ENCODE measurements at places on chromosomes 16 and 17.

DNA sequence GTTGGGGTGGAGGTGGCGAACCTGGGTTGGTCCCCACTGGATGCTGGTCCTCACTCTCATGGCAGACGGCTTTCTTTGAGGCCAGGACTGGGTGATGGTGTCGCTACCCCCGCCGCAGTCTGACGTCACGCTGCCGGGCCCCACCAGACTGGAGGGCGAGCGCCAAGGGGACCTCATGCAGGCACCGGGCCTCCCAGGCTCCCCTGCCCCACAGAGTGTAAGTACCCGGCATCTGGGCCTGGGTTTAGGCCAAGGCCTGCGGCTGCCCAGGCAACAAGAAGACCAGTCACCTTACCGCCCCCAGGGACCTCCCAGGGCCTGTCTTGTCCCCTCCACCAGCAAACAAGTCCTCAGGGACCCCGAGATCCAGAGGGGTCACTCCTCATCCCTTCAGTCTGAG is 17.7 kb downstream of the FOXN1 start:
- DNase-seq = no peak

- no peak for DNase-seq
Observed at GRCh38 chr16:80441935-80442334, 98.9 kb upstream of the DYNLRB2 start.

- DNase-seq = no peak
Observed at GRCh38 chr17:43952351-43952723, 1.4 kb downstream of the PYY start.

- DNase-seq = no peak
Observed at GRCh38 chr16:8864480-8865110, 4.2 kb downstream of the CARHSP1 start.

DNA sequence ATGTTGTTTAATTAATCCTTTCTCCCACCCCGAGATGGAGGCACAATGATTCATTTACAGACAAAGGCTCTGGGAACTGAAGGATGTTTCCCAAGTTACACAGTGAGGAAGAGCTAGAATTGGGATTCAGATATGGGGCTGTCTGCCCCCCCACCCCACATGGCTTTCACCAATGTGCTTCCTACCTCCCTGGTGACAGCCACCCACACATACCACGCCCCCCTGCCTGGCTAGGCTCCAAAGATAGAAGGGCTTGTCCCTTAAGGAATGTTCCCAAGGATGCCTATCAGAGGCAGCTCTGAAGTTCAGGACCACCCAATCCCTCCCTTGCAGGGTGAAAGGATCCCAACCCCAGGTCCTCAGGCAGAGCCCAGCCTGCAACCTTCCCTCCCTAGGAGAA is 32.9 kb downstream of the CFAP20 start:
- DNase-seq = no peak

- DNase-seq = no peak
Observed at GRCh38 chr16:75326333-75326732, 74.9 kb upstream of the BCAR1 start.

- no peak for DNase-seq
Observed at GRCh38 chr17:4950075-4950745, 709 bp upstream of the ENO3 start.

- peak; percentile 8 for DNase-seq
Observed at GRCh38 chr17:48002916-48003416, 32.1 kb downstream of the CDK5RAP3 start.

DNA sequence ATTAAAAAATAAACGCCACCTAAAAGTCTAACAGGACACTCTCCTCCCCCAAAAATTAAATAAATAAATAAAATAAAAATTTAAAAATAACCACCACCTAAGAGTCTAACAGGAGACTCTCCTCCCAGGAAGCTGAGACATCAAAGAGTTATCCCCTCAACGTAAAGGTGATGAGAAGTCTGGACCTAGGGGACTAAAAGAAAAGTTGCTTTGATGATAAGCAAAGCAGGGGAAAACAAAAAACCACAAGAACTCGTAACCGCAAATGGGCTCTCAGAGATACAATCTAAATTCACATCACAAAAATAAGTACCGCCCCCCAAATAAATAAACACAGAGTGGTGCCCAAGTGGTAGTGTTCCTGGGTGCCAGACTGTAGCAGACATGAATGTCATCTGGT is 412.2 kb downstream of the ZFHX3 start:
- no peak for DNase-seq

- no peak for DNase-seq
Observed at GRCh38 chr16:20916289-20916688, 15.7 kb downstream of the LYRM1 start.

DNA sequence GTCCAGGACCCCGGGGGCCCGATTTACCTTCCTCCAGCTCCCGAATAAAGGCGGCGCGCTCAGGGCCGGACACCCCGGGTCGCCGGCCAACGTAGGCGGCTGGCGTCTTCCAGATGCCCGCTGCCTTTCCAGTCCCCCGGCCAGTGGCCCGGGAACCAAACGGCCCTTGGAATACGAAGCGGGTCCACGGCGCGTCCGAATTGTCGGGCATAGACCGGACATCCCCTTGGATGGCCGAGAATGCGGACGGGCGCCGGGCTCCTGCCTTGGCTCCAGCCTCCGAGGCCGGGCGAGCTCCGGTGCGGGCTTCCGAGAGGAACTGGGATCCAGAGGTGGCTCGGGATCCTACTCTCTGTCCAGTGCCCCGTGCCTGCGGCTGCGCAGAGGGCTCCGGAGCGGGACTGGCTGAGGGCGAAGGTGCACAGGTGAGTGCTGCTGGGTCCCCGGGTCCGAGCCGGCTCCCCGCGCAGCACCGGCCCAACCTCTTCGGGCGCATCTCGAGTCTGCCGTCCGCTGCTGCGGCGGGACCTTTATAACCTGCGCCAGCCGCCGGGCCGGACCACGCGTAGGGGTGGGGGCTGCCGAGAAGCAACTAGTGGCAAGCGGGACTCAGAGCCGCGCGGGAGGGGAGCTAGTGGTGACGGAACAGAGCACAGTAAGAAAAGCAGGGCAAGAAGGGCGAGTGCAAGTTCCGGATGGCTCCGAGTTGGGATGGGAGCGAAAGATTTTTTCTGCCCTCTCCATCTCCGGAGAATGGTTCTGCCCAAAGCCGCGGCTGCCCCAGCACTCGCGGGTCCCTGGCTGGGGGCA is at the start of gene HAP1:
Gene HAP1, minus strand, starts transcription at position 505 of the 810 bp plus-strand sequence. Its CDS starts 9 bp downstream, at position 496.
- no peak for DNase-seq

GRCh38 chr17:6365200-6365943 is 69.5 kb downstream of the AIPL1 start:
- peak; percentile 55 for DNase-seq

DNA sequence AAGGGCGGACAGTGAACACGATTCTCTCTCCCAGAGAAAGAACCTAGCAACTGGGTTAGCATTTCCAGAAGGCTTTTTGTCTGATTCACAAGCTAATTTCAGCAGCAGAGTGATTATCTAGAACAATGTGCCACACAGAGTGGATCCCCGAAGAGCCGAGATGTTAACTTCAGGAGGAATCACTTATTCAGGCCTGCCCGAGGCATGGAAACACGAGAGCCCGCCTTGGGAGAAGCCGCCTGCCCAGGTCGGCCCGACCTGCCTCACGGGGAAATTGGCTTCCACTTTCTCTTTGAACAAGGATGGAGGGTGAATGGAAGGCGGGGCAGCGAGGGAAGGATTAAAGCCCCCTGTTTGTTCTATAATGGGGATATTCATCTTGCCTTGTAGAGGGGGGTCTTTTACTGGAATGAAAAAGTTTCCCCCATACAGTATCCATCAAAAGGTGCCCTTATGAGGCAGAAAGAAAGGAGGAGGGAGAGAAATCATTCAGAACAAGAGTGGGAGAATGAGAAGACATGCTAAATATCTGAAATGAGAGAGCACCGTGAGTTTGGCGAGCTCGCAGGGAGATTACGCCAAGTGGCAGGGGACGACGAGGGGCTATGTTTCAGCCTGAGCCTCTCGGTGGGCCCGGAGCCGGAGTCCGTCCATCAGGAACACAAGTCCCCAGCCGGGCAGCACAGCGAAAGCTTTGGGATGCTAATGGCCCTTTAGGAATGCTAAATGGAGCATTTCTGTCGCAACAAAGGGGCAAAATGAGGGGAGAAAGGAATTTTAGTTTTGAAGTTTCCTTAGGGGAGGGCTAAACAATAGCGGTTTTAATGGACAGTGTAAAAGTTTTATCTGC is 33.0 kb downstream of the NTN1 start:
- DNase-seq = no peak

GRCh38 chr17:35154196-35155165 is 6.9 kb downstream of the UNC45B start:
- no peak for DNase-seq

DNA sequence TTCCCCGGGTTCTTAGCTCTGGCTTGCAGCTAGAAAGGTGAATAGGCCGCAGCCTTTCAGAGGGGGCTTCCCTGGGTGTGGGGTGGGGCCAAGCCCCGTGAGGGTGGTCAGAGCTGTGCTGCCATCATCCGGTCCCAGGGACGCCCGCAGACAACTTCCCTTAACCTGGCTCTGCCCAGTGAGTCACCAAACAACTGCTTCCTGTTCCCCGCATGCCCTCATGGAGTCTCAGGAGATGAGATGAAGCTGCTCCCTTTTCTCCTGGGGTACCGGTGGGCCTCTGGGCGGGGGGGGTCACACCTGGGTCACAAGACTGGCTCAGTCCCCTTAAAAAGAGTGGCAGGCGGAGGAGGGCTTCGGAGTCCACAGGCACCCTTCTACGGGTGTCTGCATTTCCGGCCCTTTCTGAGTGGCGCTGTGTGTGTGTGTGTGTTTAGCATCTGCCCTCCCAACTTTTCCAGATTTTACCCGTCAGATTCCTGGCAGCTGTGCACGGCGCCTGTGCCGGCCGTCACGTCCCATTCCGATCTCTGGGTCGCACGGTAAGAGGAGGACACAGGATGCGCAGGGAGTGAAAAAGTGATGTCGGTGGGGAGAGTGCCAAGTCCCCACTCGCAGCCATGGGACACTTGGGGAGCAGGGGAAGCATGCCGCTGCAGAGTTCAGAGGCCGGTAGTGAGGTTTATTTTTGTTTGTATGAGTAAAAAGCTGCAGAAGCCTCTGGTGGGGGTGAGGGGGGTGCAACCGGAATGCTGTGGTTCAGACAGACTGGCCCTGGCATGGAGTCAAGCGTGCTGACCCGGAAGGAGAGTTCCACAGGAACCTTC is 16.8 kb downstream of the HIC1 start:
- DNase-seq = no peak

GRCh38 chr17:80969030-80969673 is 22.5 kb upstream of the CHMP6 start:
- DNase-seq = no peak

DNA sequence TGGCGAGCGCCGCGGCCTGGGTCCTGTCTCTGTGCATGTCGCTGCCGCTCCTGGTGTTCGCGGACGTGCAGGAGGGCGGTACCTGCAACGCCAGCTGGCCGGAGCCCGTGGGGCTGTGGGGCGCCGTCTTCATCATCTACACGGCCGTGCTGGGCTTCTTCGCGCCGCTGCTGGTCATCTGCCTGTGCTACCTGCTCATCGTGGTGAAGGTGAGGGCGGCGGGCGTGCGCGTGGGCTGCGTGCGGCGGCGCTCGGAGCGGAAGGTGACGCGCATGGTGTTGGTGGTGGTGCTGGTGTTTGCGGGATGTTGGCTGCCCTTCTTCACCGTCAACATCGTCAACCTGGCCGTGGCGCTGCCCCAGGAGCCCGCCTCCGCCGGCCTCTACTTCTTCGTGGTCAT is 6.8 kb downstream of the SSTR5 start:
- DNase-seq = no peak

- DNase-seq = no peak
Observed at GRCh38 chr17:43755389-43755875, 3.2 kb downstream of the SOST start.

DNA sequence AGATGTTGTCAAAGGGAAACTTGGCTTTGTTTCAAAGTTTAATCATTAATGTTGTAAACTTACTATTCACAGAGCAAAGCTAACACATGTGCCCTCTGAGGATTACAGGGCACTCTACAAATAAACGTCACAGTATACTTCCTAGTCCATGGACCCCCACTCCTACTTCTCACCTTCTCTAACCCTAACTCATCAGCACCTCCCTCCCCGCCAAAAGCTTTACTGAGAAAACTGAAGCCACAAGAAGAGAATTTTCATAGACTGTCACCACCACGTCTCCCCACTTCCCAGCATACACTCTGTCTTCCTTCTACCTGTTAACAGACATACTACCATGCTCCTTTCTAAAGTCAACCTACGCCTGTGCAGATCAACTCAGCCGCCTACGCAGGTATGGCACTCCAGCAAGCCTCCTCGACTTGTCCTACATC is 29.0 kb downstream of the HELZ start:
- no peak for DNase-seq

- DNase-seq = peak; percentile 46
Observed at GRCh38 chr17:18974407-18975149, 22.6 kb downstream of the SLC5A10 start.

DNA sequence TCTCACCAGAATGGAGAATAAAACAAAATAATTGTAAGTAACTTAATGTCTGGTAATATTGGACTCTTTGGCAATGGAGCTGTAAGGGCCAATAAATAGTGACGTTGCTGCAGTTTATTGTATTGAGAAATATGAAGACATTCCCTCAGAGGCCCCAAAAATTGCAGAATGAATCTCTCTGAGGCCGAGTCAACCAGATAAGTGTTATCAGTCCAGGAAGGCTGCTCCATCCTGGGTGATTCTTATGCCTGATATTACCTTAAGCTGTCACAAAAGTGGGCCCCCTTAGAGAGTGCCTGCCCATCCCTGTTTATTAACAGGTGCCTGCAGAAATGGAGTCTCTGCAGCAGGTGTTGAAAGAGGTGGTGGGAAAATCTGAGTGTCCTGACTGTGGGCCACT is 219.2 kb downstream of the HS3ST4 start:
- no peak for DNase-seq

DNA sequence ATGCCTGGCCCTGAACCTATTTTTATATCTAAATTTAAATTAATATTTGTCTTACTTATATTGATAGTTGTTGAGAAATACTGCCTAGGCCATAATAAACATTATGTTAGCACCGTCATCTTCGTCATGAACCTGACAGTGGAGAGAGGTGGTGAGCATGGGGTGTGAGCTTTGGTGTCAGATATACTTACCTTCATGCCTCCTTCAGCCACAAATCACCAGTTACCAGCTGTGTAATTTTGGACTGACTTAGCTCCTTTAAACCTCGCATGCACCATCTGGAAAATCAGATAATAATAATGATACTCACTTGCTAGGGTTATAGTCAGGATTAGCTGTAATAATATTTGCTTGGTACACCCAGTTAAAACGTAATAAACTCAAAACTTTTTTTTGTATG is 35.0 kb downstream of the SNX29 start:
- no peak for DNase-seq

DNA sequence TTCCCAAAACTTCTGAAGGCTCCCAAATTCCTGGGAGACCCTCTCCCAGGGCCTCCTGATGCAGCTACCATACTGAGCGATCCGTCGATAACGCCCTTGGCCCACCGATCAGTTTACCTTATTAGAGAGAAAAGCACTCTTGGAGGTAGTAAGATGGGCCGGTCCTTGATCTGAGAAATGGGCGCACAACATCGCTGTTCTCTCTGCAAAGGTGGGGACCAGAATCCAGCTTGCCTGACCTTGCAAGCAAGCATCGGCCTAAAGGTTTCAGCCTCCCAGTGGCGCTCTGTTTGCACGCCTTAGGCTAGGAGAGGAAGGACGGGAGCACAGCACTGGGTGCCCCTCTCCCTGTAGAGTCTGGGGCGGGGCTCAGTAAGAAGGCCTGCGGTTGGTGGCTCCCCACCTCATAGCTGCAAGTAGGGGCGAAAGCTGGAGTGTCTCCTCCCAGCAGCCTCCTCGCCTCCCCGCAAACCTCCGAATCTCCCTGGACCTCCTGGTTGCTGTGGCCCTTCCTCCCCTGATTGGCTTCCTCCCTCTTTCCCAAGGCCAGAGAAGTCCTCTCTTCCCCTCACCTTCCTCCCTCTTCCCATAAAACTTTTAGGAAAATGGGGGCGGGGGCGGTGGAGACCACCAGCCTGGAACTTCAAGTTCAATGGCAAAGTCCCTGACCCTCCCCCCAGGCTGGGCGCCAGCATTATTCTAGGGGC is at the start of gene PRAC1:
Gene PRAC1, minus strand, starts transcription at position 318 of the 707 bp plus-strand sequence. Its CDS starts 126 bp downstream, at position 192.
- DNase-seq = no peak
